CD4-positive, alpha-beta T cell treated with Interleukin-15 for 4 hours (primary cell): ENCODE measurements at places on chromosomes 16 and 17.

- peak; percentile 54 for DNase-seq
These were observed 93.3 kb downstream of the MYO1D start for GRCh38 chr17:32783602-32784001.

DNA sequence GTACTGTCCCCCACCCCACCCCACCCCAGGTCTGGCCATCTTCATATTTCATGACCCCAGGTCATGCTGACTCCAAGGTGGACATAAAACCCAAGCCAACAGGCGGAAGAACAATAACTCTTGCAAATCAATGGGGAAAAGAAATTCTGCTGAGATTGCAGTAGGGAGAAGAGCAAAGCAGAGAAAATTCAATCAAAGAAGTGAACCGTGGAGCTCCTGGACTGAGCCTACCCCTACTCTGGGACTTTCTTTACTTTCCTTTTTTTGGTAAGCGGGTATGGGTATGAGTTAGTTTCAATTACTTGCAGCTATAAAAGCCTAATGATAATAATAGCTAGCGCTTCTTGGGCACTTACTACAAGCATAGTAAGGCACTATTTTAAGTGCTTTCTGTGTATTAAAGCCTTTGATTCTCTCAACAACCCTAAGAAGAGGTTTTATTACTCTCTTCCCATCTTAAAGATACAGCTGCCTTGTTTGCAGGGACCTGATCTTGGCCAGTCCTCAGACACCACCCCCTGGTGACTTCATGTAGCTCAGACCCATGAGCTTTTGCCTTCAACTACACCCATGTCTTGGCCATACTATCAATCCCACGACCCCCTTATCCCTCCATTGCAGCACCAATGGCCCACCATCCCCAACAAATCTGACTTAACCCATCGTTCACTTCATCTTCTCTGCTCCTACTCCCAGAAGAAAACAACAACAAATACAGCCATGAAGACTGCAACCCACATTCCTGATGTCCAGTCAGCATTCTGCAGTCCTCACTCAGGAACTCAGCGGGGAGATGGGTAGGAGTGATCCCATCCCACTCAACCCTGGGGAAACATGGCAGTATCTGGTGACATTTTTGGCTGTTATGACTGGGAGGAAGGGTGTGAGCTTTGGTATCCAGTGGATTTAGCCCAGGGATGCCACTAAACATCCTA lies 4.4 kb downstream of the GGA2 start:
- DNase-seq: no peak

DNA sequence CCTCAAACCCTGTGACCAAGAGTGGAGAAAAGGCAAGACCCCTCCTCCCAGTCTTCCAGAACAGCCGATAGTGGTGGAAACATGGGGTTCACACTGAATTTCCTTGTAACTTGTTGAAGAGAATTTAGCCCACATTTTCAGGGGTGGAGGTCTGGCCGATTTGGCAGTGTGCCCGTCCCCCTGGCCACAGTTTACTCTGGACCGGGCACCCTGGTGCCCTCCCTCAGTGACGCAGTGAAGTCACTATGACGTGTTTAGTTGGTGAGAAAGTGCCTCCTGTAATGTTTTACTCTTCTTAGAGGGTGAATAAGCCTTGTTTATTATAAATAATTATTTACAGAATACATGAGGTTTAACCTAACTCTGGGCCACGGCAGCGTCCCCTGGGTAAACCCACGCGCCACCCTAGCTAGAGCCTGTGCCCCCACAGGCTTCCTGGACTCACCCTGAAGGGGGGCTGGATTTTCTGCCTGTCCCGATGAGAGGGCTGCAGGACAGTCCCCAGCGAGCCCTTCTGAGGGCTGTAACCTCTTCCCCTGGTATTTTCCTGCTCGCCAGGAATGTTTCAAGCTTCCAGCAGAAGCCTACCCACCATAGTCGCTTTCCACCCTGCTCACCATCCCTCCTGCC lies 316.9 kb downstream of the SEC14L1 start:
- no peak for DNase-seq

- DNase-seq: no peak
These were observed 34.2 kb downstream of the PPM1E start for GRCh38 chr17:58789831-58790230.

DNA sequence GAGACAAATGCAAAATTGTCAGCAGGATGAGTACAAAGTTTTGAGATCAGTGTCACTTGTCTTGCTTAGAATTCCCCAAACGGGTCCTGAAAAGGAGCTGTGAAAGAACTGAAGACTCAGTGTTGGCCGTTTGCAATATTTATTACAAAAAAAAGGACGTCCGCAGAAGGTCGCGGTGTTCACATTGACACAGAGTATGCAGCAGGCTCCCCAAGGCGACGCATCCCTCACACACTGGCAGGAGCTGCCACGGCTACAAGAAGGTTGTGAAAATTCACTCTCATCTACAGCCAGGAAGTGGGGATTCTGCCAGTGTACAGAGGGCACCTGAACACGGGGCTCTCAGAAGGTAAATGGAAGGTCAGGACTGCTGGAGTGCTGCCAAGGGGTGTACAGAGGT lies 26.2 kb downstream of the AIPL1 start:
- DNase-seq: no peak

DNA sequence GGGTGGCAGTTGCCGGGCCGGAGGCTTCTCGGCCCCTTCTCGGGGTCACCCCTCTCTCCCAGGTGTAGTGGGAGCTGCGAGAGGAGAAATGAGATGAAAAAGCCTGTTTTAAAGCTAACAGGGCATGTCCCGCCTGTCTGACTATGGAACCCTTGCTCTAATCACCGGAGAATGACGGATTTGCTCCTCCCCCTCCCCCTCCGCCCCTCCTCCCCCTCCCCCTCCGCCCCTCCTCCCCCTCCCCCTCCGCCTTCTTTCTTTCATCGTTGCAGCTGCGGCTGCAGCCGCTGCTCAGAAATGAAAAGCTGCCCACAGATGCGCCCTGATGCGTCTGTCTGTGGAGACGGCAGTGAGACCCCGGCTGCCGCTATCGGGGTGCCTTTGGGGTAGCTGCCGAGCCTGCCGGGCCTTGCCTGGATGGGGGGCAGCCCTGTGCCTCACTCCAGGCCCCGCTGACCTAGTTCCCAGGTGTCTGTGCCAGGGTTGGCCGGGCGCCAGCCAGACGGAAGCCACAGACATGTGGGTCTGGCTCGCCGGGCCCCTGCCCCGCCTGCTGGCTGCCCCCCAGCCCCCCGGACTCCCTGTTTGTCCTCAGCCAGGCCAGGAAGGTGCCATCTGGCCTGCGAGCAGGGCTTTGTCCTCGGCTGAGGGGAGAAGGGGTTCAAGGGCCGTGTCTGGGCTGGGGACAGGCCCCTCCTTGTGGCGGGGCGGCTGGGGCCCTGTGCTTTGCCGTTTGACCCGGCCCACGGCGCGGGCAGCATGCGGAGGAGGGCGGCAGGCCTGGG lies 37.7 kb downstream of the GINS2 start:
- no peak for DNase-seq

DNA sequence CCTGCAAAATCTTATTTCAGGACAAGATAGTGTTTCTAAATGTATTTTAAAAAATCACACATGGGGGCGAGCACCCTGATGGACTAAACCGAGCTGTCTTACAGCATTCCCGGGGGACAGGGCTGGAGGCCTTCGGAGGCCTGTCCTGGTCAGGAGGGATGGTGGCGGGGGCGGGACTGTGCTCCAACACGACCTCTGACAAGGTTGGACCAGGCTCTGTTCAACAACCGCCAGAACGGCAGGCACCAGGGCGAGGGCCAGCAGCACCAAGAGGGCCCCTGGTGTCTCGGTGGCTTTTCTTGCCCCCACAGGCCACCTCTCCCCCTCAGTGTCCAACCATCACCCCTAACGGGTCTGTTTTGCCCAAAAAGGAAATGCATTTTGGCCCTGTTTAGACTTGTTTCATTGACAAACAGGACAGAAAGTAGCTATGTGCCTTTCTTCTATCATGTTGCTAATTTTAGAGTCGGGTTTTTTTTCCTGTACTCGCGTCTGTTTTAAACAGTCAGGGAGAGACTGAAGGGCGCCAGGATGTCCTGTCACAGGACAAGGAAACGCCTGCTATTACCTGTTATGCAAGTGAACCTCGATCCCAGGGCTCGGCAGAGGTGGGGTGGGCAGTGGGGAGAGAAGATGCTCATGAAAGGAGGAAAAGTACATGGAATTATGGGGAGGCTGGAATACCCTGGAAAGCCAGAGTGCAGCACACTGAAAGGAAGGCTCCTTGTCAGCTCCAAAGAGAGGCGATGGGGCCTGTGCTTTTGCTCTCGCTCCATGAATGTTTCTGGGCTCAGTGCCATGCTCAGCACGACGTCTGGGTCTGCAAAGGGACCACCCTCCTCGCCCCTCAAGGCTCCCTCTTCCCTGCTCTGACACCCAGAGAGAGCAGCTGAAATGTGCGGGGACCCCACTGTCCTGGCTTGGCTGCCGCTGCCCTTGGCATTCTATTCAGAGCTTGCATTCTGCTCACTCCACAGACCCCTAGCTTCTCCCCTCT lies 11.9 kb downstream of the TMEM204 start:
- no peak for DNase-seq

DNA sequence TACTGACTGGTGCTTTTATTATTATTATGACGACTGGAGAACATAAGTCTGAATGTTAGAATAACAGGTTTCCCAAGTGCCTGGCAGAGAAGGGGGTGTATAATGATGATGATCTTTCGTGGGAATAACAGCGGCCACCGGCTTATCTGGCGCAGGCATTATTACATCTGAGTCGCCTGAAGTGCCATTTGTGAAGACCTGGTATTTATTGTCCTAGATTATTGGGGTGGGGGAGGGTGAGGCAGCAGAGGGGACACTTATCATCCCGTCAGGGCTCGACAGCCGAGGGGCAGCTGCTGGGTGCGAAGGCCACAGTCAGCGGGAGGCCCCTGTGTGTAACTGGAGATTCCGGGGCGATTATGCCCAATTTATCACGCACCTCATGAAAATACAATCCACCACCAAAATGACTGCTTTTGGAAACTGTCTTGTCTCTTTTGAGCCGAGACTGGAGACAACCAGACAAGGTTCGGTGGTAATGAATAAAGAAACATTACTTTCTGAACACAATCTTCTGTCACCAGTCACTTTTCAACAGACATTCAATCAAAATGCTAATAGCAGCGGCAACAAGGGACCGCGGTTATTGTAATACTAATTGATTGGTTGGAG lies 199.3 kb downstream of the CCDC182 start:
- DNase-seq: no peak

- no peak for DNase-seq
These were observed 3.0 kb upstream of the SLC6A4 start for GRCh38 chr17:30238387-30239088.

DNA sequence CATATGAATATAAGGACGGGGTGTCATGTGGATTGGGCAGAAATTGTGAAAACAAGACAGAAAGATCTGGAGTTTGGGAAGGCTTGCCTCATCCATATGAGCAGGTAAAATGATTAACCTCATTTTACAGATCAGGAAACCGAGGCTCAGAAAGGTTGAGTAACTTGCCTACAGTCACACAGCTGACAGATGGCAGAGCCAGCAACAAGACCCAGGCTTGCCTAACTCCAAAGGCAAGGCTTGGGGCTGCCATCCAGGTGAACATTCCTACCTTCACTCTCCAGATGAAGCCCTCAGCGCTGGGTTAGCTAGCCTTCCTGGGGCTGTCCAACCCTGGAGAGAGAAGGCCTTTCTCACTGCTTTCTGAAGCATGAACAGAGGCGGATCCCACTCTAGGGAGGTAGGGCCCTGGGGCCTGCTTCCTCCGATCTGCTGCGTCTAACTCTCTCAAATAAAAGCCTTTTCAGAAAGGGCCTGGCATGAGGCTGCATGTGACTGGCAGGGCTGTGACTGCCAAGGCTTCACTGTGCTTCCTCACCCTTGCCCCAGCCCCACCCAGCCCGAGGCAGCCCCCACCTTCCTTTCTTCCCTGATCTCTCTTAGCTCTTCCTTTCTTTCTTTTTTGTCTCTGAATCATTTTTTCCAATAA lies 107.8 kb downstream of the GNAO1 start:
- no peak for DNase-seq
